T-helper 22 cell (primary cell): ENCODE measurements at places on chromosomes 7 and 10.

GRCh38 chr7:151793531-151793951, 83.4 kb downstream of the PRKAG2 start:
- no peak for DNase-seq

DNA sequence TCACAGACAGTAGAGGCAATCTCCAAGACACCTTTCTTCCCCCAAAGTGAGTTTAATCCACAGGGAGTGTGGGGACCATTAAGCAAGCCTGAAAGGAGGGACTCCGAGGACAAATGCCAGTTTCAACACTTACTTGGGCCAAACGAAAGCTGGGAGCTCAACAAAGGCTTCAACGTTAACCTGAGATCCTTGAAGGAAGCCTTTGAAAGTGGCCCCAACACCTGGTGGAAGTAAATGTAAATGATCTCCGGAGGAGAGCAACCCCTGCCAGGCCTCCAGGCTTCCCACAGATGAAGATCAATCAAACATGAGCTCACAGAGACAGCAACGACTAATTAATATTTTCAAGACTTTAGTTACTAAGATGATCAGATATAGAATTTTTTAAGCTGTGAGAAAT, 103.8 kb downstream of the PIP4K2A start:
- DNase-seq, result no peak

GRCh38 chr10:69383558-69383957, 33.2 kb downstream of the TACR2 start:
- no peak for DNase-seq

DNA sequence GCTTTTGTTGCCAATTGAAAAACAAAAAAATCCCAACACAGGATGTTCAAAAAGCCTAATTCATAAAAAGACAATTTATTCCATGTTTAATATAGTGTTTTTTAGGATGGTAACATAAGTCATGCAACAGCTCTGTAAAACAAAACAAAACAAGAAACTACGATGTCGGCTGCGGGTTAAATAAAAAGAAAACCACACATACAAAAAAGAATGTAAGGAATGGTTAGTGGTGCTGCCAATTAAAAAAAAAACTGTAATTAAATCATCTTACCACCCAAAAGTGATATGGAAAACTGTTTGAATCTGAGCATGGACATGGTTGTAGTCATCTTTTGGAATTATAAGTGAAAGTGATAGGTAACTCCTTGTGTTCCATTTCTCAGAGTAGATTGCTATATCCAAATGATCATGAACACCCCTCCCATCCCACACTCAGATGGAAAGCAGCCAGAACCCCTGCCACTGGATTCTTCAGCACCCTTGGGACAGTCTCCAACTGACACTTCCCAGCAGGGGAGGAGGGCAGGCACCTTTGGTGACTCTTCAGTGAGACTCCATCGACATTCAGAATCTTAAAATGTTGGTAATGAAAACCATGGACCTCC, 14.3 kb upstream of the DAGLB start:
- DNase-seq, result no peak

GRCh38 chr10:74755273-74755672, 71.1 kb upstream of the KAT6B start:
- no peak for DNase-seq

- DNase-seq, result no peak
Measured at GRCh38 chr10:107706096-107706725, 541.7 kb upstream of the SORCS1 start.

- no peak for DNase-seq
Measured at GRCh38 chr7:29882481-29882880, 76.2 kb downstream of the WIPF3 start.

DNA sequence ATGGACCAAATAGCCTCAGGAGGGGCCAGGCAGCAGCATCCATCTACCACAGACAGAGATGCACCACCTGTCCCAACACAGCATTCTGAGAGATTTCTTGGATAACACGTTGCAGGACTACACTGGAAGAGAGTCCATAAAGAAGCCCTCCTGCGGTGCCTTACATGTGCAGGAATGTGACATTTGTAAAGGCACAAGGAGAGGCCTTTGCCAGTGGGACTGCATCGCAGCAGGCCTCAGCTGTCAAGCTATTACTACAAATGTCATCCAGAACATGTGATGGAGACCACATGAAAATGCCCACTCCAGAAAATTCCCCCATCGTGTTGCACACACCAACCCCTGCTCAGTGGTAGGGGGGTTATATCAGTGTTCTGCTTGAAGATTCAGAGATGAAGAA, 77.4 kb downstream of the ATXN7L1 start:
- DNase-seq, result no peak

DNA sequence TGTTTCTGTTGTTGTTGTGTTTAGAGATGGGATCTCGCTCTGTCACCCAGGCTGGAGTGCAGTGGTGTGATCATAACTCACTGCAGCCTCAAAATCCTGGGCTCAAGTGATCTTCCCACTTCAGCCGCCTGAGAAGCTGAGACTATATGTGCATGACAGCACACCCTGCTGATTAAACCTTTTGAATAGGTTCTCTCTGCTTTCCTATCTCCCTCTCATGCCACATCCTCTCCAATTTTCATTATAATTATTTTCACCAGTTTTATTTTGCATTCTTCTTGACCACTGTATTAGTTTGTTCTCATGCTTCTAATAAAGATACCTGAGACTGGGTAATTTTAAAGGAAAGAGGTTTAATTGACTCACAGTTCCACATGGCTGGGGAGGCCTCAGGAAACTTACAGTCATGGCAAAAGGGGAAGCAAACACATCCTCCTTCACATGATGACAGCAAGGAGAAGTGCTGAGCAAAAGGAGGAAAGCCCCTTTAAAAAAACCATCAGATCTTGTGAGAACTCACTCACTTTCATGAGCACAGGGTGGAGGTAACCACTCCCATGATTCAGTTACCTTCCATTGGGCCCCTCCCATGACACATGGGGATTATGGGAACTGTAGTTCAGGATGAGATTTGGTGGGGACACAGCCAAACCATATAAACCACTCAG, 12.9 kb downstream of the AGK start:
- DNase-seq, result no peak

- DNase-seq, result no peak
Measured at GRCh38 chr7:2938514-2939192, 94.5 kb upstream of the GNA12 start.

- DNase-seq, result no peak
Measured at GRCh38 chr10:91123261-91123660, 97.2 kb upstream of the PCGF5 start.

DNA sequence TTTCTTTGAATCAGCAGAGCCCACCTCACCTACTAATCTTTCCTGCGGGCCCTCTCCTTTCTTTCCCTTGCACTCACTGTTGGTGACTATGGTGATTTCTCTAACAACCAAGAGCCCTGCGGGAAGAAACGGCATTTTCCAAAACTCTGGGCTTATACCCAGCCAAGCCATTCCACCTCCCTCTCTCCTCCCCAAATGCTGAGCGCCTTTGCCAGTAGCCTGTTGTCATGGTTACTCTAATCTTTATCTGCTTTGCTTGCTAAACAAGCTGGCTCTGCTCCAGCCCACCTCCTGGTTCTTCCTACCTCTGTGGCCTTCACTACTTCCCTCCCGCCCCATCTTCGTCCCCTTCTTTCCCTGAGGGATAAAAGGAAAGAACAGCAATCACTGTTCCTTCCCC, 86.7 kb downstream of the DGKI start:
- no peak for DNase-seq

GRCh38 chr10:38038932-38039245, 28.4 kb downstream of the ZNF33A start:
- DNase-seq, result no peak
